ENCODE measurements at places on chromosomes 5 and 9.

- DNase-seq = no peak
Observed at GRCh38 chr5:14138608-14139540, 4.3 kb upstream of the TRIO start.

DNA sequence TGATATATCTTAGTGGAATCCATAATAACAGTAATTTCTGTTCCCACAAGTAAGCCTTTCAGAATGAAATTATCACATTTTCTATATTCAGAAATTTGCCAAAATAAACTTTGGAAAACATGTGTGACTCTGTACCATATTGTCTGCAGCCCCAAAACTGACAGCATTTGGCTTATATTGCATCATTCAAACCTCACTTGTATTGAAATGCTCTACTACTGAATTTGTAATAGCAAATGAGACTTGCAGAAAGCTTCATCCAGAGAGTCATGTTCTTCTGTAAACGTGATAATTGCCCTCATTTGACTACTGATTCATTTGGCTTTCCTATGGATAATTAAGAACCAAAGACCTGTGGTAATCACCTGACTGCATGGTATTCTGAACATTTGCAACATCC lies 1249.5 kb upstream of the CDH18 start:
- DNase-seq = no peak

DNA sequence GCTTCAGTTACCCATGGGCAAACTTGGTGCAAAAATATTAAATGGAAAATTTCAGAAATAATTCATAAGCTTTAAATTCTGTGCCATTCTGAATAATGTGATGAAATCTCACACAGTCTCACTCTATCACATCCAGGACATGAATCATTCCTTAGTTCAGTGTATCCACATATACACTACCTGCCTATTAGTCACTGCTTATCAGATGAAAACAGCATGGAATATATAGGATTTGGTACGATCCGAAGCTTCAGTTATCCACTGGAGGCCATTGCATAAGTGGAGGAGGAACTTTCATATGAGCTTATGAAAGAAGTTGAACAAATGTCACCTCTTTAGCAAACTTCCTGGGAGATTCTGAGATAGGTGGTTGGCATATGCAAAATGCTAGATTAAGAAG lies 64.2 kb downstream of the GAPVD1 start:
- DNase-seq = no peak

GRCh38 chr5:108216890-108217289 lies 165.0 kb downstream of the FBXL17 start:
- DNase-seq = no peak

DNA sequence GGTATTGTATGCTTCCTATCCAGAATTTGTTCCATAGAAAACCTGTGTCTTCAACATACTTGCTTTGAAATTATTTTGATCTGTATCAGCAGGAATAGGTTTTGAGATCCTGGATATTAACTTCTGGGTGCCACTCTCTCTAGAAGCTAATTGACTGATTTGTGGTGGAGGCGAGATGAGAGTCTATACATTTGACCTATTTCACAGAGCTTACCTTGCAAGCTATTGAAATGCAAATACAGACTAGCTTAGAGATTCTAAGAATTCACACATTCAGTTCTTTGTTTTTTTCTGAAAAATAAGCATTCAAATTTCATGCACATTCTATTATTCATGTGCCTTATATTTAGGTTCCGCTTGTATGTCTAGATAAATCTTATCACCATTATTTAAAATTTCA lies 246.3 kb downstream of the MAST4 start:
- DNase-seq = no peak

DNA sequence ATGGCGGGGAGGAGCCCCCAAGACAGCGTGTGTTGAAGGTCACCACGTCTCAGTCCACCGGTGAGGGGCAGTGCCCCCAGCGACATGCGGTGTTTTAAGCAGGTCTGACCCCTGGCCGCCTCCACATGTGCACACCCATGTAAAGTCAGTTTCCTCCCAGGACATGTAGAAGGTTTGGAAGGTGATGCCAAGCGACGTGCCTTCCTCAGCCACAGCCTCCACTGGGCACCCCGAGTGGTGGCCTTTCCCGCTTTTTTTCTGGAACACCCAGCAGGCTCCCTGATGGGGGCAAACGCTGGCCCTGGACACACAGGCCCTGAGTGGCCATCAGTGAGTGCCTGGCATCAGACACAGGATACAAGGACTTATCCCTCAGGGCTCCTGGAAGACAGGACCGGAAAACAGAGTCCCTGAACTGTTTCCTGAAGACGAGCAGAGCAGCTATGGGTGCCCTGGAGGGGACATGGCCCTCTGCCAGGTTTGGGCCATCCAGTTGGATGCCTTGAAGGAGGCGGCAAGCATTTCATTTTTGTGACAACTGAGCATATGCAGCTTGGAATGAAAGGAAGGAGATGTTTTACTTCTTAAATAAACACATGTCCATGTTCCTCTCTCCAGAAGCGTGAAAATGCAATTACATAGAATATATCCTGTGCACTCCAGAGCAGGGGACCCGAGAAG lies 275.8 kb upstream of the IRX2 start:
- no peak for DNase-seq

DNA sequence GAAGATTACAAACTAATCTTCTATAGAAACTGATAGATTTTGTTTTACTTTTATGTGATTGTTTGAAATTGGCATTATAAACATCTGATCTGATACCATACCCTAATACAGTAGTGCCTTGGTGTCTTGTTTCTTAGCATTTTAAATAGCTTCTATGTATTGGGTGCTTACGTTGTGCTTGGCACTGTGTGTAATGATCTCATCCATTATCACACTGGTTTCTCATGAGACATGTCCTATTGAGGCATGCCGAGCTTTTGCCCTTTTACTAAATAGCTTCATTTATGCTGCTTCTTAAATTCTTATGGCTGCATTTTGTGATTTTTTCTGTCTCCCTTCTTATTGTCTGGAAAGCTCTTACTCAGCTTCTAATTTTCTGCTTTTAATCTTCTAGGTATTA lies 48.2 kb upstream of the TLR4 start:
- DNase-seq = no peak

GRCh38 chr9:3441197-3441816 lies 84.5 kb downstream of the RFX3 start:
- DNase-seq = no peak

DNA sequence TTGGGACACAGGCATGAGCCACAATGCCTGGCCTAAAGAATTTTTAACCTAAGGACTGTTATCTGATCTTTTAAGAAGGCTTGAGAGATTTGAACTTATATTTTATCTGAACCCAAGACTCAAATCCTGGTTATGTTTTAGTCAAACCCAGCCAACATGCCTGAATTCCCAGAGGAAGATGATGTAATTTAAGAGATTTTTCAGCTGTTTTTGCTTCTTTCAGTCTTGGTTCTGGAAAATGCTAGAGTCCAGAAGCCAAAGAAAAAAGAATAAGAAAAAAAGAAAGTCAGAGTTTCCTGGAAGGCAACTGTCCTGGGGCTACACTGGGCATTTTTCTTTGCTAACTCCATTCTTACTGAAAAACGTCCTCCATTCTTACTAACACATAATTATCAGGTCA lies 85.8 kb downstream of the SNX18 start:
- DNase-seq = no peak

- DNase-seq = no peak
Observed at GRCh38 chr5:132013711-132014110, 2.3 kb upstream of the ACSL6 start.

- DNase-seq = no peak
Observed at GRCh38 chr9:101738566-101739183, at the start of gene GRIN3A. GRIN3A (minus strand) TSS chr9:101738647; CDS start chr9:101737979, 668 bp downstream.

DNA sequence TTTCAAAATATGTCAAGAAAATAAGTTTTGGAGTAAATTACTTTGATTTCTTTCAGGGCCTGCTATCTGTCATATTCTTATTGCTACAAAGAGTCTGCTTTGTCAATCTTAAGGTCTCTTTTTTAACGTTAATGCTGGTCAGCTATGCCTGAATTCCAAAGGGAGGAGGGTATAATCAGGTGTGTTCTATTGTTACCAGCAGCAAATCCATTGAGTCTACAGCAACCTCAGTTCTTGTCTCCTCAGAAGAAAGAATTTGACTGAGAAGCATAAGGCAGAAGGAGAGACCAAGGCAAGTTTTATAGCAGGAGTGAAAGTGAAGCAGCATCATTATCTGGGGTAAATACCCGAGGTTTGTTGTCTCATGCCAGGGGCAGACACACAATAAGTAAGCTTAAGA lies 23.7 kb upstream of the MINAR2 start:
- DNase-seq = no peak

- DNase-seq = no peak
Observed at GRCh38 chr5:143898916-143899591, 87.1 kb downstream of the HMHB1 start.

DNA sequence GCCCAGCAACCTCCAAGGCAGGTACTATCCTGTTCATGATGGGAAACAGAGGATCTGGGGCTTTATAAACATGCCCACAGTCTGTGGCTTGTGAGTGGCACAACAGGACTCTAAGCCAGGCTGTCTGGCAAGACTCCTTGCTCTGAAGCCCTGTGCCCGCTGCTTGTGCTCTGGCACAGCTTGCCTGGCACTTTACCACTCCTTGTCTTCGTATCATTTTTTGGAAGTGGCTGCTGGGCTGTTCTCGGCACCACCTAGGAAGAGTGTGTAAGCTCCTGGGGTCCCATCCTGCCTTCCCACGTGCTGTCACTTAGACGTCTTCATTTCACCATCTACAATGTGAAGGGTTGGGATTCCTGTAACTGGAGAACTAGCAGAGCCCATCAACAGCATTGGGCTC lies 59.3 kb upstream of the GLRX start:
- DNase-seq = no peak

DNA sequence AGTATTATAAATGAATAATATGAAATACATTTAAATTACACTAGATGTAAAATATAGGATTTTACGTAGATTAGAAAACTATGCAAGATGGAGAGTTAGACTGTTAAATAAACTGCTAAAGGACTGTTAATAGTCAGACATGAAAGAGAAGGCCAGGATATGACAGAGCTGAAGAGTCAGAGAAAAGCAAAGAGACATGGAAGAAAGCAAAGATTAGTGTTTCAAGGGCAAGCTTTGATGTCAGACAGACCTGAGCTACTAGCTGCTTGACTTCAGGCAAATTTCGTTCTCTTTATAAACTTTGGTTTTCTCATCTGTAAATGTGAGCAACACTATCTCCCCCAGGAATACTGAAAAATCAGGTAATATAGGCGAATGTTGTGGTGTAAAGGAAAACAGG lies 161.3 kb downstream of the RAPGEF6 start:
- DNase-seq = no peak

- no peak for DNase-seq
Observed at GRCh38 chr5:45694971-45695803, 993 bp downstream of the HCN1 start.

DNA sequence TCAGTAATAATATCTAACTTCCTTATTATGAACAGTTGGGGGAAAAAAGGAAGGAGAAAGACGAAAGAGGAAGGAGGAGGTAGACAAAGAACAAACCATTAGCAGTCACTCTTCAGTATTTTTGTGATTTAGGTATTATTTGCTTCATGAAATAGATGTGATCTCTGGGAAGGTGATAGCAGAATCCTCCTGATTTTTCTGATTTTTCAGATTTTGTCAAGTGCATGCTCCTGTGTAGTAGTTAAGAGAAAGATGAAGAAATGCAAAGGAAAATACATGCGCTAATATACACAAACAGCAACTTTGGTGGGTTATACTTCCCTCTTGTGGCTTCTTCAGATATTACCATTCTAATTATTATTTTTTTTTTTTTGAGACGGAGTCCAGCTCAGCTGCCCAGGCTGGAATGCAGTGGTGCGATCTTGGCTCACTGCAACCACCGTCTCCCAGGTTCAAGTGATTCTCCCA lies 31.6 kb downstream of the LMNB1 start:
- DNase-seq = no peak

Data from stimulated activated CD8-positive, alpha-beta memory T cell treated with anti-CD3 and anti-CD28 coated beads, Interleukin-7, amount 100 ng/mL, for 1 hour (primary cell).